ENCODE measurements at places on chromosomes 2 and 18. TPM values are rescaled to one million over a fixed set of nuclear protein-coding genes. Genes with fewer than 3 reads are reported as not detected.

DNA sequence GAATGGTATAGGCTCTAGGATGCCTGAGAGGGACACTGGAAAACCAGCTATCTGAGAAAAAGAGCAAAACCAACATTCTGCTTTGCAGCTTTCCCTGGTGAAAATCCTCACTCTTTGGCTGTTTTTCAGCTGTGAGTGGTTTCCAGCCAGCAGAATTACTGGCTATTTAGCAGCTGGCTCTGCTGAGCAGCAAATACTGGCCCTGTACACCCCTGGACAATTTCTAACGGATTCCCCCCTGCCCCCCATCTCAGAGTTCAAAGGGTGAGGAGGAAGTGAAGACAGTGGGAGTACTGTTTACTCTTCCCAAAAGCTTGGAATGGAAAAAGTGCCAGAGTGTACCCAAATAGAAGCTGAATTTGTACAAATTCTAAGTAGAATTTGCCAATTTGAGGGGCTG is 26.1 kb upstream of the IMP4 start:
- DNase-seq: no peak

DNA sequence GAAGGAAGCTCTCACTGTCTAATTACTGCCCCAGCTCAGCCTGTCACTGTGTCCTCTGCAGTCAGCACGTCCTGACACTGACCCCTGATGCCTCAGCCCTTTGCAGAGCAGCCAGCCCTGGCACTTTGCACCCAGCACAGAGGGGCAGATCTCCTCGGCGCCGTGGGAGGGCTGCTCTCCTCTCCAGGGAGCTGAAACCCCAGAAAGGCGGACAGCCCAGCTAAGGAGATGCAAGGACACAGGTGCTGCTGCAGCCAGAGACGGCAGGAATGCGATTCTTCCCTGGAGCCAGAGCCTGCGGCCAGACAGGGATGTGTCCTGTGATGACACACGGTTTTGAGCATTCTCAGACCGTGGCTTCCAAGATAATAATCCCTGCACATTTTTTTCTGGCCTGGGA is 34.5 kb upstream of the SIX3 start:
- DNase-seq: no peak

DNA sequence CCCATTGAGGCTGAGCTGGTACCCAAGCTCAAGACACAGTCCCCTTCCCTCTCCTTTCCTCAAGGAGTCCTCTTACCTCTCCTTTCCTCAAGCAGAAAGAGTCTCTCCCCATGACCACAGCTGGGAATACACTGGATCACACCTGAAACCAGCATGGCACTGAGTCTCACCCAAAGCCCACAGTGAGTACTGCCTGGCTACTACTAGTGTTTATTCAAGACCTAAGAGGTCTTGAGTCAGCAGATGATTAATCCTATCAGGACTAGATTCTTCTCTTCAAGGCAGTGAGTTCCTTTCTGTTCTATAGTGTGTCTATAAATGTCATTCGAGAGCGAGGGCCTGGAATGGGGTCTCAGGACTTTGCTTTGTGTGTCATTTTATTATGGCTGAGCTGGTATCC is 111.4 kb downstream of the METTL4 start:
- DNase-seq: no peak

The PLCL1 gene
- 24.7 TPM for total RNA-seq

Measured in T-cell (primary cell).